BJ (cell line): ENCODE measurements at places on chromosomes 12 and 14.

DNA sequence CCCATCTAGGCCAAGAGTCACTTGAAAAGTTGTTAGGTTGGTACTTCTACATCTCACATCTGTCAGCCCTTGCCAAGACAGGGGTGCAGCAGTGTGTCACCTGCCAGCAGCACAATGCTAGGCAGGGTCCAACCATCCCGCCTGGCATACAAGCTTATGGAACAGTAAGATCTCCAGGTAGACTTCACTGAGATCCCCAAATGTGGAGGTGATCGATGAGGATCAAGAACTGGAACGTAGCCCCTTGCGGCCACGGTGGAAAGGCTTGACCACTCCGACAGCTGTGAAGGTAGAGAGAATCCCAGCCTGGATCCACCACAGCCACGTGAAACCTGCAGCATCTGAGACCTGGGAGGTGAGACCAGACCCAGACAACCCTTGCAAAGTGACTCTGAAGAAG lies 696.0 kb upstream of the LMO3 start:
- no peak for DNase-seq

GRCh38 chr12:88932457-88932856 lies 352.2 kb upstream of the KITLG start:
- no peak for DNase-seq

DNA sequence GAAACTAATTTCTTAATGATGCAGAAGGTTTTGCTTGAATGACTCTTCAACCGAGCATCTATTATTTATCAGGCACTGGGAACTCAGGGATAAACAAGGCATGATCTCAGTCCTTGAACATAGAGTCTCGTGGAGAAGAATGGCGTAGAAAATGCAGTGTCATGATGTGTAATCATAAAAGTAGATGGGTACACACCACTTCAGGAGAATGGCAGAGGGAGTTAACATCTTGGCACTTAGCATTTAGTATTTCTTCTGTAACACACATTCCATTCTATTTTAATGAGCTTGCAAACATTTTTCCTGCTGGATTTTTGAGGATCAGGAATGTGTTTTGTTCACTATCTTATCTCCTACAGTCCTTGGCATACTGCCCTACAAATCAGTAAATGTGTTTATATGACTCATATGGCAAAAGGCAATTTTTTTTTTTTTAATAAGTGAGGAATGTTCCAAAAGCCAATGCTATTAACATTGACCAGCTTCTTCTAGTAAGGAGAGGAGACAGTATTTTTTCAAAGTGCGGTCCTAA lies 3.8 kb downstream of the TXNRD1 start:
- peak; percentile 98 for DNase-seq

- DNase-seq, result no peak
Observed at GRCh38 chr12:116280595-116281290, 3.2 kb upstream of the MED13L start.

GRCh38 chr14:55976219-55976618 lies 142.0 kb upstream of the PELI2 start:
- no peak for DNase-seq

- DNase-seq, result no peak
Observed at GRCh38 chr12:99983456-99984258, 1.1 kb downstream of the ANKS1B start.

- DNase-seq, result no peak
Observed at GRCh38 chr14:75980856-75981255, 939 bp downstream of the TGFB3 start.

- DNase-seq, result no peak
Observed at GRCh38 chr14:77301103-77301502, 19.6 kb downstream of the POMT2 start.

DNA sequence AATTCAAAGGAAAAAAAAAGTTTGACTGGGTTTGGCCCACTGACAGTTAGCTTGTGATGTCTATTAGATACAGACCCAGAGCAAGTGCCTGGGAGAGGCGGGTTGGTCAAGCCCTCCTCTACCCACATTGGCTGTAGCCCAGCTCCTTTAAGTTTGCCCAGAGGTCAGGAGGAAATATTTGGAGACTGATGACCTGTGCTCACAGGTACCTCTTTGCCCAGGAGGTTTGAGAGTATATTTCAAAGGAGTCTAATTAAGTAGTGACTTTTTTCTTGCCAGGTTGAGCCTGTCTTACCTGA lies 21.8 kb upstream of the PDE1B start:
- no peak for DNase-seq

GRCh38 chr12:98983647-98984046 lies 338.6 kb downstream of the APAF1 start:
- DNase-seq, result no peak

DNA sequence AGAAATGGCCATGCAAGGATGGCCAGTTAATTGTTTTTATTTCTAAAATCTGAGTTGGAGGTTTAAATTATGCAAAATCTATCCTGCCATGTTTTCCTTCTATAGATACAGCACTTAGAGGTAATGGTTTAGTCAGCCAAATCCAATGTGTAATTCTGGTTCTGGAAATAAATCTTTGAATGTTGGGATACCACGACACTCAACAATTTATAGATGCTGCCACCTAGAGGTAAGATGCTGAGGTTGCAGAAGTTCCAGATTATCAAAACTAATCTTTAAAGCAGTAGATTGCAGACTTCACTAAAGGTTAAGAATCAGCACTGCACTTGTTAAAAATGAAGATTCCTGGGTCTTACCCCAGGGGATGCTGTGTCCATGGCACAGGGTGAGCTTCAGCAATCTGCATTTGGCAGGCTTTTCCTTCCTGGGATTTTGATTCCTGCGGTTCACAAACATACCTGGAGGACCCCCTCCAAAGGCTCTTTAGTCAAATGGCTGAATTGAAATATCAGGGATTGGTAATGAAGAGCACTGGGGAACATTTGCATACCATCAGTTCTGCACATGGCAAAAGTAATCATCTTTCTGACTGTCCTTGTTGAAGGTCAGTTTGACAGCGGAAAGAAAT lies 53.4 kb upstream of the ANO4 start:
- no peak for DNase-seq

DNA sequence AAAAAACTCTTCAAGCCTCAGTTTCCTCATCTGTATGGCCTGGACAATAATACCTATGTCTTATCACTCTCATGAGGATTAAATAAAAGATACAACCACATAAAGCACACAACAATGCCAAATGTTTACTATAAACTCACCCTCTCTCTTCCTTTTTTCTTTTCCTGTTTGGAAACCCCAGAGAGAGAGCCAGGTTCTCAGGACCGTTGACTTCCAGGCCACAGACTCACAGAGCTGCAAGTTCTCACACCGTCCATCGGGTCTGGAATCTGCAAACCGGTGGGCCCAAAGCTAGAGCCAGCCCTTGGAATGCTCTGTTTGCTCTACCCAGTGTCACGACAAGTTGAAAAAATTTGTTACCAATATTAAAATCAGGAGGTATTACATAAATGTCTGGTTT lies 4.6 kb upstream of the CD4 start:
- DNase-seq, result no peak

- peak; percentile 55 for DNase-seq
Observed at GRCh38 chr12:114311974-114312373, 94.0 kb downstream of the TBX5 start.
